GOT3 (cell line): ENCODE measurements at places on chromosomes 4 and X.

DNA sequence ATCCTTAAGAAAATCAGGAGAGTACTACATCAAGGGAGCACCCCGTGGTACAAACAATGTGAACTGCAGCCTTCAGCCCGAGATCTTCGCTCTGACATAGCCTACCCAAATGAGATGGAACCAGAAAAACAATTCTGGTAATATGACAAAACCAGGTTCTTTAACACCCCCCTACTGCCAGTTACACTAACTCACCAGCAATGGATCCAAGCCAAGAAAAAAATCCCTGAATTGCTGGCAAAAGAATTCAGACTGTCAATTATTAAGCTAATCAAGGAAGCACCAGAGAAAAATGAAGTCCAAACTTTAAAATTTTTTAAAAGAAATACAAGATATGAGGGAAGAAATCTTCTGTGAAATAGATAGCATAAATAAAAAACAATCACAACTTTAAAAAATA, 101.7 kb upstream of the KLF8 start:
- no peak for DNase-seq

- no peak for DNase-seq
Measured at GRCh38 chrX:133435544-133436124, 20.3 kb upstream of the GPC4 start.

GRCh38 chr4:121199742-121200561, 35.8 kb upstream of the TNIP3 start:
- DNase-seq: no peak

- DNase-seq: no peak
Measured at GRCh38 chrX:37993837-37994619, 12.3 kb upstream of the SYTL5 start.

DNA sequence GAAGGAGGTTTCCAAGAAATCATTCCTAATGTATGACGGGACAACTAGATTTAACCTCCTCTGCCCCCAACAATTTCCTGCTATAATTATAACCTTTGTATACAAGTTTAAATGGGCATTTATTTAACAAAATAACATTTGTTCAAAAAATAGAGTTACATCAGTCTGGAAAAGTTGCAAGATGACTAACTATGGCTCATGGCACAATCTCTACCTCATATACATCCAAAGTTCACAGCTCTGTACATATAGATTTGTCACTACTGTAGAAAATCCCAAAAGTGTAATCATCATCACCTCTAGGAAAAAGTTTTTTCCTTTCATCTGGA, 3.8 kb upstream of the RPS6KA3 start:
- DNase-seq: no peak

GRCh38 chr4:74840936-74841509, 46.7 kb upstream of the BTC start:
- no peak for DNase-seq

GRCh38 chrX:101659601-101660063, at the start of gene ARMCX2:
Gene ARMCX2, minus strand, starts transcription at chrX:101659850. Its CDS starts 2,262 bp downstream, at chrX:101657588.
- no peak for DNase-seq

- no peak for DNase-seq
Measured at GRCh38 chr4:109979920-109980717, 67.4 kb downstream of the EGF start.

DNA sequence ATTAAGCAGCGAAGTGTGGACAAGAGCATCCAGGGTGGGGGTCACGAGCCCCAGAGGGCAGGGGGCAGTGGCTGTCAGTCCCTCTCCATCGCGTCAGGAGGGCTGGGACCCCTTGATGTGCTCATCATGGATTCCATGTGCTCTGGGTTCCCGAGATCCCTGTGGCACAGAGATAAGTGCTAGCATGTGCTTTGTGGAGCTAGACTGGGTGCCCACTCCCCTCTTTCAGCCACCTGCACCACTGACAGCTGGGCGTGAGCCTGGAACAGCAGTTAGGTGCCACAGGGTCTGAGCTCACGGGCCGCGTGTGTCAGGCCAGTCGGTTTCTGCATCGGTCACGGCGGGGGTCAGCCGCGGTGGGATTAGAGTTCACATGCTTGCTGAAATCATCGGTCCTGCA, 24.3 kb downstream of the CPZ start:
- no peak for DNase-seq

- no peak for DNase-seq
Measured at GRCh38 chrX:30144971-30145731, 70.2 kb upstream of the MAGEB2 start.

GRCh38 chr4:82799006-82799881, 648 bp upstream of the SCD5 start:
- no peak for DNase-seq

GRCh38 chr4:140115140-140115539, 38.8 kb downstream of the MAML3 start:
- no peak for DNase-seq

GRCh38 chrX:136585262-136585661, 53.2 kb downstream of the VGLL1 start:
- DNase-seq: no peak

DNA sequence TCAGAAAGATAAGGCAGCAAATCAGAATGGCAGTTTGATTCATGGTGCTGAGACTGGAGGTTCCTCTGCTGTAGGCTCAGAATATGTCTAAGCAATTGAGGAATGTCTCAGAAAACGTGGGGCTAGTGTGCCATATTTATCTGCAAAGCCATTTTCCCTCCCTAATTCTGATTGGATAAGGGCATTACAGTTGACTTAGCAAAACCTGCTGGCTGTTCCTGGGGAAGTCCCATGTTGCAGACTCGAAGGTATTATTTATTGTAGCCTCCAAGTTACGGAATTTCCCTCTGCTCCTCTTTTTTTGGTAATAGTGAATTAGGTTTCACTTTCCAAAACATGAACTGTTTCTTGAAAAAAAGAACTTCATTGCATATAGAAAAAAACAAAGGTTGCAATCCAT, at the start of gene CXCL10:
Gene CXCL10 (minus strand): TSS at position 109 of the 400 bp plus-strand sequence. CDS start 66 bp downstream, at position 43.
- DNase-seq: no peak

DNA sequence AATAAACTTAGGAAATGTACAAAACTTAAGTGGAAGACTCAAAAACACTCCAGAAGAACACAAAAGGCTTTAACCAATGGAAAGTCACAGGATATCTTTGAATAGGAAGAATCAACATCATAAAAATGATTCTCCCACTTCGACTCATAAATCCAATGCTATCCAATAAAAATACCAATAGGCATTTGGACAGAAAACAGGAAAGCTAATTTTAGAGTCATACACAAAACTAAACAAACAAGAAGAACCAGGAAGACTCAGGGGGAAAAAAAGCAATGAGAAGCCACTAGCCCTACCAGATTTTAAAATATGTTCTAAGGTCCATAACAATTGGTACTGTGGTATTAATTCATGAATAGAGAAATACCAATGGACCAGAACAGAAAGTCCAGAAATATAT, 28.2 kb downstream of the SLC9A7 start:
- DNase-seq: no peak

DNA sequence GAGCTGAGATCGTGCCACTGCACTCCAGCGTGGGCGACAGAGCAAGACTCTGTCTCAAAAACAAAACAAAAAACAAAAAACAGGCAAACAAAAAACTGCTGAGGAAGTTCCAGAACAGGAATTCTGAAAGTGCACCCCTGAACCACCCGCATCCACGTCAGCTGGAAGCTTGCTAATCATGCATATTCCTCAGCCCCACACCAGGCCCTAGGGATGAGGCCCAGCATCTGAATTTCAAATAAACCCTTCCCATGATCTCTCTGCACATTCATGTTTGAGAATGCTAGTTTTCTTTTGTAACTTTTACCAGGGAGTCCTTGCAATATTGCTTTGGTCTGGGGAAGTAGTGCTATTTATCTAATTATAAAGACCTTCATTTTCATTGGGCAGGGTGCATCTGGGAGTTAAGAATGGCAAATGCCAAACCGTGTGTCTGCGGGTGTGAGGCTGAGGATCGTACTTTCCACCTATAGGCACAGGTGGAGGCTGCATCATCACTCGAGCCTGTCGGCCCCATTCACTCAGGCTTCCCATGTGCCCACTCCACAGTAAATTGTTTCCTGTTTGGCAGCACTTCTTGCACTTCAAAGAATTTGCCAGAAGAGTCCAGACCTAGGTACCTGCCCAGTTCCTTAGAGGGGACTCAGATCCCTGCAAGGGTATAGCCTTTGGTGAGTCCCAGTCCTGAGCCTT, 23.6 kb downstream of the CCKAR start:
- no peak for DNase-seq

DNA sequence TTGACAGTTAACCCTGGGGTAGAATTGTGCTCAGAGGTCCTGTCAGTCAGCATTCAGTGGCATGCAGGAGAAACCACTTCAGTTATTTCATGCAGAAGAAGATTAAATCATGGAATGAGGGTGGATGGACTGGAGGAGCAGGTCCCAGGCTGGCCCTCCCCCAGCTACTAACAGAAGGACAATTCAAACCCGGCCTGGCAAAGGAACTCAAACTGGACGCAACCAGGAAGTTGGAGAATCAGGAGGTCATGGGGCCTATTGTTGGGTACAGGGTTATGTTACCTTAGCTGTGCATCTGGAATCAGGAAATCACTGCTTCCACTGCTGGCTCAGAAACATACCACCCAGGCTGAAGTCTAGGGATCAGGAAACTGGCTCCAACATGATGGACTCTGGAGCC, 121.4 kb downstream of the GPAT3 start:
- no peak for DNase-seq

GRCh38 chr4:8675383-8675782, 82.8 kb downstream of the CPZ start:
- DNase-seq: no peak

- DNase-seq: no peak
Measured at GRCh38 chrX:69314436-69315348, 149.4 kb upstream of the PJA1 start.

- DNase-seq: no peak
Measured at GRCh38 chr4:55499495-55499894, 47.2 kb downstream of the CLOCK start.

DNA sequence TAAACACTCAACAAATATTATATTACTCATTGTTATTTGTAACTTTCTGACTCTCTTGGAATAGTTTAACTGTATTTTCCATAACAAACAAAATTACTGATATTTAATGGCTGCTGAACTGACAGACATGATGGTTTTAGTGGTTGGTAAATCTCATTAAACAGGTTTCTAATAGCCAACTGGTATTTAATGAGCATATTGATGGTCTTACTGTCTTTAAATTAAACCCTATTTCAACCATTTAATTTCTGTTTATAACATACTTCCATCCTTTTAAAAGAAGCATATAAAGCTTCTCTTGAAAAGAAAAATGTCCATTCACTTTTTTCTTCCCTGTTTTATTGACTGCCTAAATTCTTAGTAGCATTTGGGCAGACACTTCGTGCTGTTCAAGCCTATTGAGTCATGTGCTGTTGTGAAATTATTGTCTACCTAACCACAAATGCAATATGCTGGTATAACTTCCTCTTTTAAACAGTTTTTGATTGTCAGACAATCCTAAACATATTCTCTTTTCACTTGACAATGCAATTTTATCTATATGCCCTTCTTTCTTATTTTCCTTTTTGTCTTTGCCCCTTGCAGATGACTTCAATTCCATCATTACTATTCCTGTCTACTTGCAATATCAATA, 163.9 kb upstream of the SLC7A11 start:
- no peak for DNase-seq

GRCh38 chr4:148634476-148634875, 192.3 kb upstream of the NR3C2 start:
- DNase-seq: no peak

- DNase-seq: no peak
Measured at GRCh38 chr4:124530464-124531077, 182.0 kb downstream of the ANKRD50 start.

DNA sequence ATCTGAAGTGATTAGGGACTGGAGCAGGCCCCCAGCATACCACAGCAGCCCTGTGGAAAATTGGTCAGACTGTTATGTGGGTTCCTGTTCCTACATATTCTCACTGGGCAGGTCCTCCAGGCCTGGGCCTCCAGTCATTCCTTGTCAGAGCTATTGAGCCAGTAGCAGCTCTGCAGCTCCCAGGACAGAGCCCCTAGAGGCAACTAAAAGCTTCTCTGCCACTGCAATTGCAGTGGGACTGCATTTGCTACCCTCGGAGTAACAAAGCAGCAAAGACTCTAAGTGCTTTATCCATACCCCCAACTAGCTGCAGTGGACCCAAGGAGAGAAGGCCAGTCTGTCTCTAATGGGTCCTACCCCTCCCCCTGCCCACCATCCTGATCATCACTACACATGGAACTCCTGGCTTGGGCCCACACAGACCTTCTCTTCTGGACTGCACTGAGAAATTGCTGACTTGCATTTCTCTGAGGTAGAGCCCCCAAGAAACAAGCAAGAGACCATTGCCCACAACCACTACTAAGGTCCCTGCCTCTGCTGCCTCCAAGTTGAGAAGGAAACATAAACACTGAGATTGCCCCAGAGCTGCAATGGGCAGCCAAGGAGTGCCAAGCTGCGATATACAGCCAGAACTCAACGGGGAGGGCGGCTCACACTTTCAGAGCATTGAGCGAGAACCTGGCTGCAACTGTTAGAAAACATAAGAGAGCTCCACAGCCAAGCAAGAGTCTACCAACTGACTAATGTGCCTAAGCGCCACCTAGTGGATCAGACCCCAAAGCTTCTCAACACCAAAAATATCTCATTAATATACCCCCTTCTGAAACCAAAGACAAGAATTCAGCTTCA, 738.7 kb upstream of the NDST4 start:
- no peak for DNase-seq

DNA sequence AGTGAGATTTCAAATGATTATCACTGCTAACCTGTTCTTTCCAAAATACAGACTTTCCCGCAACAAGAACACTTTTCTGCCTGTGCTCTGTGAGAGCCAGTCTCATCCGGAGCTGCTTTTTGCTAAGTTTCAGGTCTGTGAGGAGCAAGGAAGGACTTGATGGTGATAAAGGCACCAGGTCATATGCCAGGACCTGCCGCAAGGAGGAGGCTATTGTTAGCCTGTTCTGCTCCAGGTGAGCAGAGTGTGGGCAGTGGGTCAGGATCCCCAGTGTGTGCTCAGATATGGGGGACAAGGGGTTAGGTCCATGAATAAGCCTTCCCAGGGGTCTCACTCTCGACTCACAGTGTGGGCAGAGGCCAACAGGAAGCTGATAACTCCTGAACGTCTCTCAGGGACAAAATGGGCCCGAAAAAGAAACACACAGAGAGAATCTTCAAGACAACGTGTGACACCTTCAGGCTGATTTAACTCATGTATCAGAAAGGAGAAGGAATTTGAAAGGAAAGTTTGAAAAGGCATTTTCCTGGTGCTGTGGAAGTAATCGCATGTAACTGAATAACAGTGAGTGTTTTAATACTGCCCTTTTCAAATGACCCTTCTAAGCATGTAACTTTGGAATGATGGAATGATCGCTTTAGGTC, 57.7 kb upstream of the PDLIM3 start:
- DNase-seq: no peak

GRCh38 chrX:123818243-123818642, 41.6 kb upstream of the XIAP start:
- DNase-seq: no peak
